ENCODE measurements at places on chromosomes 4 and X.

DNA sequence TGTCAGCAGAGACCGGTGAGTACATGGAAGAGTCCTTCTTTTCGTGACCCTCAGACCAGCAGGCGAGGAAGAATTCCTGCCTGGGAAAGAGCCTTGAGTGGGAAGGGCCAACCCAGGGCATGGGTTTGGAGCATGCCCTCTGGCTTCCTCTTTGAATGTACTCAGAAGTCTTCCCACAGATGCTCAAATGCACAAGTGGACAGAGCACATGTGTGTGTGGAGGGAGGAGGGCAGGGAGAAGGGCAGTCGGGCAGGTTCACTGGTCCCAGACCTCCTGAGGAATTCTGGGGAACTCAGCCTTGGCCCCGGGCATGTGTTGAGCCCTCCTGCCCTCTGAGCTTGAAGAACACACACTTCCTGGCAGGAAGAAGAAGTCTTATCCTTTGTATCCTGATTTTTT, 63.2 kb upstream of the HELT start:
- DNase-seq = no peak

DNA sequence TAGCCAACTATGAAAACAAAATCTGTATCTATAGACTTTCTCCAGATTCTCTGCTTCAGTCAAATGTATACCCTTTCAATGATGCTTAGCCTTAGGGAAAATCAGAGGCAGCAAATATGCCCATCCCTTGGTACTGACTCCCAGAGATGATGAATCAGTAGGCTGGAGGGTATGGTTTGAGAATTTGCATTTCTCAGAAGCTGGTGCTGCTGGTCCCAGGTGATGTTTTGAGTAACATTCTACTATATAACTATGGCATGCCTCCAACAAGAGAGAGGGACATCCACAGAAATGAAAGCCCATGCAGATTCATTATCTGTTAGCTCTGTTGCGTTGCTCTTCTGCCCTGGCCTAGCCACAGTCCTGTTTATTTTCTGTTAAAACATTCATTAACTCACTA, 13.6 kb downstream of the TNIP3 start:
- DNase-seq = no peak

DNA sequence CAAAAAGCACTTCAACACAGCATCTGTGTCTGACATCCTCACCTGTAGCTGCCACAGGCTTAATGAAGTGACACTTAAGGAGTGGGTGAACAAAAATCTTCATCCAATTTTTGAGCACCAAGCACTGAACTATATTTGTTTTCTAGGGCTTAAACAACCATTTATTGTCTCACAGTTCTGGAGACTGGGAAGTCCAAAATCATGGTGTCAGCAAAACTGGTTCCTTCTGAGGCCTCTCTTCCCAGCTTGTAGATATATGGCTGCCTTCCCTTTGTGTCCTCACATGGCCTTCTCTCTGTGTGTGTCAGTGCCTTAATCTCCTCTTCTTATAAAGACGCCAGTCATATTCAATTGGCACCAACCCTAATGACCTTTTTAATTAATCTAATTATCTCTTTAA, 189.2 kb upstream of the CLNK start:
- DNase-seq = no peak

GRCh38 chr4:67292636-67293035, 252.7 kb downstream of the CENPC start:
- no peak for DNase-seq

Measured in stimulated activated CD4-positive, alpha-beta T cell treated with anti-CD3 and anti-CD28 coated beads, Interleukin-12 subunit alpha, Interleukin-12 subunit beta, amount 100 ng/mL, for 4 hours (primary cell).